ENCODE measurements at places on chromosomes 6 and 20. TPM values are rescaled to one million over a fixed set of nuclear protein-coding genes. Genes with fewer than 3 reads are reported as not detected.

Gene SLC22A3
- not detected for total RNA-seq

Gene L3MBTL1
- total RNA-seq, result 13.8 TPM

Gene LPIN3
- total RNA-seq, result 1.2 TPM

Gene TINAG
- not detected for total RNA-seq

Gene GPX5
- not detected for total RNA-seq

Gene PTCHD4
- total RNA-seq, result not detected

- peak; percentile 75 for DNase-seq
Observed at GRCh38 chr20:63009045-63009961, 2.5 kb upstream of the BHLHE23 start.

- DNase-seq, result no peak
Observed at GRCh38 chr6:1756472-1757129, 146.9 kb downstream of the FOXC1 start.

Gene FKBP1C
- 3.0 TPM for total RNA-seq

GRCh38 chr20:8260837-8261251 lies 128.8 kb downstream of the PLCB1 start:
- no peak for DNase-seq

- DNase-seq, result no peak
Observed at GRCh38 chr20:18907353-18907752, 93.8 kb downstream of the SCP2D1 start.

- DNase-seq, result no peak
Observed at GRCh38 chr6:15458021-15458459, 204.8 kb downstream of the DTNBP1 start.

Gene MYBL2
- total RNA-seq, result 85.4 TPM

Gene HFE
- 0.32 TPM for total RNA-seq

DNA sequence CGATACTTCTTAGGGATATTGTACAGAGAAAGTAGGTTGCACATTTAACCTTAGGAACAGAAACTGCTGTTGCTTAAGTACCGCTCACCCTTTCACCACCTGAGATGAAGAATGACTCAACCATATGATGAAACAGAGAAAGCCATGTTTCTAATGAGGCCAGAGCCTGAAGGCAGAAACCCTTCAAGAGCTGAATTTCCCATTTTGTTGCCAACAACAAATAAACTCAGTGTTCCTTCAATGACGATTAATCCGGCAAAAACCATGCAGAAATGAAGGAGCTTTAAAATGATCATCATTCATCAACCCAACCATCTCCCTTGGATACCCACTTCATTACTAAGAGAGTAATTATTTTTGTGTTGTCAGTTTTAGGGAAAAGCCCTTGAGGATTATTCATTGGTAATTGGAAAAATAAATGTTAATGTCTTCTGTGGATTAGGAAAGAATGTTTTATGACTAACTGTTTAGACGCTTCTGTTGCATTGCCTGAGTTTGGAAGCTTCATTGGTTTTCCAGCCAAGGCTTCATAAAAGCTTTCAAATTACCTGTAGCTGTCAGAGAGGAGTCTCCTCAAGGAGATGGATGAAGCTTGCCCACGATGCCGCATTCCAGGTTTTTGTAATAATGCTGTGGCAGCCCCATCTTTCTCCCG lies 112.1 kb upstream of the IYD start:
- DNase-seq, result no peak

GRCh38 chr20:6116758-6117157 lies 6.1 kb downstream of the FERMT1 start:
- DNase-seq, result no peak

Gene ISM1
- total RNA-seq, result 3.9 TPM

DNA sequence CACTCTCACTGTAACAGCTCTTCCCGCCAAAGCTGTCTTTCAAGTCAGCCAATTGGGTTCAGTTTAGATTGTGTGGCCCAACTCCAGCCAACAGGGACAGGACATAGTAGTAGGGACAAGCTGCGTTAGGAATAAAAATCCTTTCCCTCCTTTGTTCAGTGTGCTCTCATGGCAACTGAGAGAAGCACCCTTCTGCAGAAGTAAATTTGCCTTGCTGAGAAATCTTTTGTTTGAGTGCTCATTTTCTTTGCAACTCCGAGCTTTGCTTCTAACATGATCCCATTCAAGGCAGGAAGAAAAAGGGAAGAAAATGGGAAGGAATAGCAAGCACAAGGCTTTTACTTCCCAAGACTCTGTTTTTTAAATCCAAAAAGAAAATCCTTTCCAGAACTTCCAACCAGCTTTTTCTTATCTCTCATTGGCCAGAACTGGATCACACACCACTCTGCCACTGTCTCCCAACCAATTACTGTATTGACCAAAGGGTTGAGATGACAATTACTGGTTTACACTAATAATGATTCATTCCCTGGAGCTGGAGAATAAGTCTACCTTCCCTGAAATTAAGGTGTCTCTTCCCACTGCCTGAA lies 52.7 kb downstream of the STX11 start:
- no peak for DNase-seq

- DNase-seq, result no peak
Observed at GRCh38 chr6:130178692-130179091, 44.1 kb downstream of the SAMD3 start.

- DNase-seq, result no peak
Observed at GRCh38 chr20:19885939-19886660, 128.0 kb downstream of the RIN2 start.

Gene BANF2
- total RNA-seq, result not detected

GRCh38 chr6:37382994-37383765 lies 29.4 kb downstream of the RNF8 start:
- DNase-seq, result no peak

DNA sequence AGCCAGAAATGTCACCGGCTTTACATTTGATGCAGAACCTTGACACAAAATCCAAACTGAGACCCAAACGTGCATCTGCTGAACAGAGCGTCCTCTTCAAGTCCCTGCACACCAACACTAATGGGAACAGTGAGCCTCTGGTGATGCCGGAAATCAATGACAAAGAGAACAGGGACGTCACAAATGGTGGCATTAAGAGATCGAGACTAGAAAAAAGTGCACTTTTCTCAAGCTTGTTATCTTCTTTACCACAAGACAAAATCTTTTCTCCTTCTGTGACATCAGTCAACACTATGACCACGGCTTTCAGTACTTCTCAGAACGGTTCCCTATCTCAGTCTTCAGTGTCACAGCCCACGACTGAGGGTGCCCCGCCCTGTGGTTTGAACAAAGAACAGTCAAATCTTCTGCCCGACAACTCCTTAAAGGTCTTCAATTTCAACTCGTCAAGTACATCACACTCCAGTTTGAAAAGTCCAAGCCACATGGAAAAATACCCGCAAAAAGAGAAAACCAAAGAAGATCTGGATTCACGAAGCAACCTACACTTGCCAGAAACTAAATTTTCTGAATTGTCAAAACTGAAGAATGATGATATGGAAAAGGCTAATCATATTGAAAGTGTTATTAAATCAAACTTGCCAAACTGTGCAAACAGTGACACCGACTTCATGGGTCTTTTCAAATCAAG lies 108.4 kb downstream of the RTN4IP1 start:
- DNase-seq, result peak; percentile 82

Gene HSPA12B
- not detected for total RNA-seq

DNA sequence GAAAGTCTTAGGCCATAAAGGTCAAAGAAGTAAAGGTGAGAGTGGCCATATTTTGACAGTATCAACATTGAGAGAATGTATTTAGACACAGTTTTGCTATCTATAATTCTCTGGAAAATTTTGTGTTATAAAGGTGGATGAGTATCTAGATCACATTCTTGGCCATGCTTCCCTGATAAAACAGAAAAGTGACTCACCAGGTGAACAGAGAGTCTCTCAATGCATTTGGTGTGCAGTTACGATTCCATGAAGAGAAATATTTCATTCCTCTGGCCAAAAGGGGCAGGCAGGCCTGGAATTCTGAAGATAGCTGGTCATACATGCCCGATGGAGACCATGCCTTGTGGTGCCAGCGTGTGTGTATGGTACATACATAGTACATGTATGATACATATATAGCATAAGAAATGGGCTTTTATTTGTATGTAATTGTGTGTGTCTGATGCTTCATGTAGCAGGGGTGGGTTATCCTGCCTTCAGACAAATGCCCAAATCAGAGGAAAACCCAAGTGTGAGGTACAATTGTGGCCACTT lies 164.0 kb downstream of the SOBP start:
- DNase-seq, result no peak

DNA sequence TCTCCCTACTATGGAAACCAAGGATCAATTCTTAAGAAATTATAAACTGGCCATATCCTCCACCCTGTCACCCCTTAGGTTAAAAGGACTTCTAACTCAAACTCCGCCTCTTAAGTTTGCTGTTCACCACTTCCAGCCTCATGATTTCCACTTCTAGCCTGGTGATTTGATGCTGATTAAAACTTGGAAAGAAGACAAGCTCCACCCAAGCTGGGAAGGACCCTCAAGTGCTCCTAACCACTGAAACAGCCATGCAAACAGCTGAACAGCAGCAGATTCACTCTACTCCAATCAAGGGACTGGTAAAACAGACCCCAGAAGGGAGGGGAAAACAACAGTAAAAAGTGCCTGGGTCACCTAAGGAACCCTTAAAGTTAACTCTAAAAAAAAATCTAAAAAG lies 10.3 kb downstream of the LCA5 start:
- no peak for DNase-seq

DNA sequence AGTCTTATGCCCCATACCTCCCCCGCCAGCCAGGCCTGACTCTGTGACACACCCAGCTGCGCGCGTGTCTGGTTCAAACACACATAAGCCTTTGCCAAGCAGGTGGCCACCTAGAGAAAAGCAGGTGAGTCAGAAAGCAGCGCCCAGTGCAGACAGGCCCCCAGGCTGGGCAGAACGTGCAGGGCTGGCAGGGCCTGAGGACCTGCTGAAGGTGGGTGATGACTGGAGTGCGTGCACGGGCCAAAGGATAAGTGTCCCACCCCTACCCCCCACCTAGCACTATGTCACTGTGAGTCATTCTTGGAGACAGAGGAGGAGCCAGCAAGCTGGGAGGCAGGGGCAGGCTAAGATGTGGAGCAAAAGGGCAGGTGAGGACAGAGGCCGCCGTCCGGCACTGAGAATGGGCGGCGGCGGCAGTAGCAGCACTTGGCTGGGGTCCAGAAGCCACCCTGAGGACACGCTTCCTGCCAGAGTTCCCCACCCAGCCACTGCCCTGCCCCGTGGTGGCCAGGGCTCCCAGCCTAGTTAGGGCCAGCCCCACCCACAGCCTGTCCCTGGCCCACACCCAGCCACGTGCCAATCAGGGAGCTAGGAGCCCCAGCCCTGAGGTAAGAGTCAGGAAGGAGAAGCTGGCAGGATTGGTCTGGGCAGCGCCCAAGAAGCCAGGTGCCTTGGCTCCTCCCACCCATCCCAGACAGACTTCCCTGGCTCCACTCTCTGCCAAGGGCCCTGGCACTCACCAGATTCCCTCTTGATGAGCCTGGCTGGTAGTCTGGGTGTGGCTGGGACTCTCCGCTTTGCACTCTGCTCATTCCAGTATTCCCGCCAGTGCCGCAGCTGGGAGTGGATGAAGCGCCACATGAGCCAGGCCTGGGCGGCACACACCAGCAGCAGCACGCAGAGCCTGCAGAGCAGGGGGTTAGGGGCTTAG lies 72.7 kb downstream of the TRAM2 start:
- no peak for DNase-seq
